Left ventricle myocardium superior (tissue), 1 donor: ENCODE measurements at places on chromosomes 13 and 19. TPM values are rescaled to one million over a fixed set of nuclear protein-coding genes. Genes with fewer than 3 reads are reported as not detected.

Gene ATP8A2
- 0.15 TPM for total RNA-seq

Gene TBXA2R
- total RNA-seq, result 2.0 TPM

Gene METTL21C
- not detected for total RNA-seq

Gene OR7D2
- 0.07 TPM for total RNA-seq

Gene KL
- total RNA-seq, result 2.1 TPM

Gene DACT3
- total RNA-seq, result 14.1 TPM

Gene KLF1
- not detected for total RNA-seq

Gene CLDN10
- total RNA-seq, result not detected

Gene C19orf73
- total RNA-seq, result 1.2 TPM

Gene PRTN3
- total RNA-seq, result not detected

Gene TPRX1
- total RNA-seq, result not detected

Gene ATP4A
- total RNA-seq, result not detected

Gene CEACAM16
- total RNA-seq, result not detected

Gene TINCR
- total RNA-seq, result not detected

Gene CEACAM21
- total RNA-seq, result 0.99 TPM

Gene FOSB
- total RNA-seq, result 0.79 TPM

Gene KCNN4
- 0.50 TPM for total RNA-seq

Gene LILRA5
- 1.2 TPM for total RNA-seq

Gene CAMSAP3
- 2.6 TPM for total RNA-seq

Gene GEMIN7
- 14.4 TPM for total RNA-seq

Gene IL4I1
- total RNA-seq, result not detected

Gene PRPF31
- total RNA-seq, result 43.2 TPM

Gene RFPL4A
- not detected for total RNA-seq

Gene ZNF468
- 8.1 TPM for total RNA-seq

Gene MBD3L3
- total RNA-seq, result not detected

Gene NLRP4
- total RNA-seq, result not detected

Gene RNF17
- not detected for total RNA-seq

Gene INSR
- total RNA-seq, result 62.6 TPM
